T1000 (cell line): ENCODE measurements at places on chromosomes 2 and 18.

GRCh38 chr2:84963692-84964405, 7.1 kb upstream of the KCMF1 start:
- DNase-seq = peak; percentile 22

DNA sequence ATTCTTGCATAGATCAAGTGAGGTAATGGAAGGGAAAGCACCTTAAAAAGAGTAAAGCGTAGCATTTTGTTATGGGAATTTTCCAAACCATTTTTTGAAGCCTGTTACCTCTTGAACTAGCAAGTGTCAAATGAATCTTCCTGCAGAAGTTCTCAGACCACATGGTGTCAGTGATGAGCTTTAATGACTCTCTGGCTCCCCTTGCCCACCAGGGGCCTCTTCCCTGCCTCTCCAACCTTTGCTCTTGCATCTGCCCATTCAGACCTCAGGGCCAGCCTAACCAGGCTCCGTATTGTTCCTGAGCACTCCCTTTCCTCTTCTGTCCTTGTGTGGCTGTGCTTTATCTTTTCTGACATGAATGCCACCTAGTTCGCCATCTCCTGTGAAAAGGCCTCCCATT, 155.9 kb downstream of the DIS3L2 start:
- DNase-seq = no peak

DNA sequence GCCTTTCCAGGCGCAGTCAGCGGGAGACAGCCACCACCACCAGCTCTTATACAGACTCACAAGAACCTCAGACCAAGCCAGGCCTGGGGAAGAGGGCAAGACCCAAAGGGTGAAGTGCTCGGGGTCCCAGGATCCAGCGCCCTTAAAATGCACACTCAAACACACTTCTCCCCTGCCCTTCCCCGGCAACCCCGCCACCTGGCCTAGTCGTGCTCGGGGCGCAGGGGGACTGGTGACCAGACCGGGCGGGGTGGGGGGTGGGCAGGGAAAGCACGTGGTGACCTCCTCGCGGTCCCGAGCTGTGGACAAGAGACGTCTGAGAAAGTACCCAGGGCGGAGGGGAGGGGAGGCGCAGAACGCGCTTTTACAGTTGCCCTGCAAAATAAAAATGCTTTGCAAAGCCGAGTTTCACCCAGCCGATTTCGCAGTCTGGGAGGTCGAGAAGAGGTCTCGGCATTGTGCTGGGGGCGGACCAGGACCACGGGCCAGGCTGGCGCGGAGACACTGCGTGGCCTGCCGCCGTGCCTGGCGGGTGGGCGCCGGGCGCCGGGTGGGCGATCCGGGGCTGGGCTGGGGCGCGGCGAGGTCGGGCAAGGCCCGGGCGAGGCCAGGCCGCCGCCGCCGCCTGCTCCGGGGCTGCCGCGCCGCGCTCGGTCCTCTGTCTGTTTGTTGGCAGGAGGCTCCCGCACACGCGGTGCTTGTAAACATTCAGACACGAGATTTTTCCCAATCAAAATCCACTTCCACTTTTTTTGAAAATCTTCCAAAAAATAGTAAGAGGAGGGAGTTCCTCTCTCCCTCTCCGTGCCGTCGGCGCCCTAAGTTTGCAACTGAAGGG, 2.0 kb downstream of the BCL11A start:
- DNase-seq = peak; percentile 11

- DNase-seq = no peak
Observed at GRCh38 chr18:43248610-43249249, 28.6 kb downstream of the SYT4 start.

GRCh38 chr2:23524261-23524706, 139.3 kb downstream of the KLHL29 start:
- peak; percentile 65 for DNase-seq

GRCh38 chr2:76314271-76315020, 603.7 kb upstream of the GCFC2 start:
- DNase-seq = no peak

- DNase-seq = no peak
Observed at GRCh38 chr2:148342086-148342485, 302.5 kb upstream of the EPC2 start.

DNA sequence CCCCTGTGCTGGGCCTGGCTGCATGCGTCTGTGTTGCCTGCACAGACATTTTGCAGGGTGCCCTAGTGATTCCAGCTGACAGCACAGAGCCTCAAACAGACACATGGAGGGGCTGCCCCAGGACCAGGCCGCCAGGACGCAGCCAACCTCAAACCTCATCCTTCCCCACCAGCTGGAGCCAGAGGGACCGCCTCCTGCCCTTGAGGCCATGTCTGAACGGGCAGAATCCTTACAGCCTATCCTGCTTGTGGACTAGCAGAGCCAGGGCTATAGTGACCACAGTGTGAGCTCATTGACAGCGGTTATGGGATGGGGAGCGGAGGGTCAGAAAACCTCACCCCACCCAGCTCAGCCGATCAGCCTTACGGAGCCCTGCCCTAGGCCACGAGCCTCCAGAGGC, 22.4 kb downstream of the ODC1 start:
- no peak for DNase-seq

GRCh38 chr2:137964066-137964858, at the start of gene HNMT:
HNMT (plus strand) TSS chr2:137964473; CDS start chr2:137964492, 19 bp downstream.
- no peak for DNase-seq

- no peak for DNase-seq
Observed at GRCh38 chr2:118530976-118531375, 316.5 kb downstream of the EN1 start.

GRCh38 chr18:58788470-58788869, 76.2 kb upstream of the ZNF532 start:
- DNase-seq = no peak

- DNase-seq = no peak
Observed at GRCh38 chr2:29983308-29983707, 61.9 kb upstream of the ALK start.

- DNase-seq = no peak
Observed at GRCh38 chr2:30641765-30642345, 165.4 kb downstream of the CAPN13 start.

DNA sequence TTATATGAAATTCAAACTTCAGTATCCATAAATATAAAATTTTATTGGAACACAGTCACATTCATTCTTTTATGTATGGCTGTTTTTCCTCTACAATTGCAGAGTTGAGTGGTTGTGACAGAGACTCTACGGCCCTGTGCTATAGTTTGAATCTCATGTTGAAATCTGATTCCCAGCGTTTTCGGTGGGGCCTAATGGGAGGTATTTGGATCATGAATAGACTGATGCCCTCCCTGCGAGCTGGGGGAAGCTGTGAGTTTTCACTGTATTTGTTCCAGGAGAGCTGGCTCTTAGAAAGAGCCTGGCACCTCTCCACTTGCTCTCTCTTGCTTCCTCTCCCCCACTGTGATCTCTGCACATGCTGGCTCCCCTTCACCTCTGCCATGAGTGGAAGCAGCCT, 1.7 kb downstream of the PFN4 start:
- DNase-seq = no peak

- no peak for DNase-seq
Observed at GRCh38 chr18:12474876-12475275, 67.1 kb downstream of the PRELID3A start.

GRCh38 chr2:55363636-55364035, 56.0 kb downstream of the CCDC88A start:
- DNase-seq = no peak

DNA sequence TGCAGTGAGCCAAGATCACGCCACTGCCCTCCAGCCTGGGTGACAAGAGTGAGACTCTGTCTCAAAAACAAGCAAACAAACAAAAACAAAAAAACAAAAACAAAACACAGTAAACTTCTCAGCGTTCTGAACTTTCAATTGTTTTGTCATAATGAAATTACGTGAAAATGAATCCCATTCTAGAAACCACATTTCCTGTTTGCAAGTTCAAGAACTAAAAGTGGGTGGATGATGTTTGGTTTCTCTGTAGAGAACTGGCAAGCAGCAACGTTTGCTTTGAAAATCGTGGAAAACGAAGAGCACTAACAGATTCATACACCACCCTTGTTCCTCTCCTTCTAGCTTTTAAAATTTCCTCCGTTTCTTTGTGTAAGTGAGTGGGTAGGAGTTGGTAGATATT, 226.1 kb upstream of the LYPD1 start:
- DNase-seq = no peak

DNA sequence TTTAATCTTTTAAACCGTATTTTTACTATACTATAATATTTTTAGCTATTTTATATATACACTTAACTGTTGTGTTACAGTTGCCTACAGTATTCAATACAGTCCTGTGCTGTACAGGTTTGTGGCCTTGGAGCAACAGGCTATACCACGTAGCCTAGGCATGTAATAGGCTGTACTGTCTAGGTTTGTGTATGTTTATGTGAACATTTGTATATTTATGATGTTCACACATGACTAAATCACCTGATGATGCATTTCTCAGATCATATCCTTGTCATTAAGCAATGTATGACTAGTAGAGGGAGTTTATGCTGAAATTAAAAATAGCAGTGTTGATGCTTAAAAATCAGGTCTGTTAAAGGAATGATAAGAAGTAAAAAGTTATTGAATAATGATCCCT, 92.3 kb upstream of the RANBP2 start:
- no peak for DNase-seq

DNA sequence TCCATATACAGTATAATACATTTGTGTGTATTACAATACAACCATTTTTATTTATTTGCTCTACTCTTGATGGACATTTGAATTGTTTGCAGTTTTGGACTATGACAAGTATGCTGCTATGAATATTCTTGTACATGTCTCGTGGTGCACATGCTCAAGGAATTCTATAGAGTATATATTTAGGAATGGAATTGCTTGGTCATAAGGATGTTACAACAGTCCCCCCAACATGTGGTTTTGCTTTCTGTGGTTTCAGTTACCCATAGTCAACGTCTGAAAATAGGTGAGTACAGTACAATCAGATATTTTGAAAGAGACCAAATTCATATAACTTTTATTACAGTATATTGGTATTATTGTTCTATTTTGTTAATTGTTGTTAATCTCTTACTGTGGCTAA, 24.1 kb upstream of the PLEKHM3 start:
- DNase-seq = no peak

DNA sequence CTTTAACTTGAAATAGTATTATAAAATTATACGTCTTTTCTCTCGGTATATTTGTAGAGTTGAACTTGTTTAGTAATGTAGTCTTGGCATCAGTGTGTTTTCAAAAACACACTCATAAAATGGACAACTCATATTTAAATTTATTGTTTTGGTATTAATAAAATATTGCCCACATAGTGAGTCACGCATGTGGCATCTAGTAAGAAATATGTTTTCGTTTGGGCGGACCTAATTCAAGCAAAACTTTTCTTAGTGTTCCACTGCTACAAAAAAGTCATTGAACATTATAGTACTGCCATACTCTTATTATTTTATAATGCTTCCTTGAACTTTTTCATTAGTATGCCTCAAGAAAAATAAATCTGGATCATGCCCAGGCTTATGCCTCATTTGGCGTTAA, 31.1 kb upstream of the FAM237A start:
- no peak for DNase-seq

GRCh38 chr18:48053881-48054816, 123.7 kb upstream of the SMAD2 start:
- no peak for DNase-seq

GRCh38 chr2:70753902-70754301, 14.1 kb downstream of the ADD2 start:
- no peak for DNase-seq

- DNase-seq = no peak
Observed at GRCh38 chr2:120149406-120149805, 73.8 kb downstream of the TMEM185B start.

GRCh38 chr18:79608069-79608468, 71.5 kb upstream of the CTDP1 start:
- no peak for DNase-seq

- no peak for DNase-seq
Observed at GRCh38 chr2:12538138-12538694, 178.5 kb upstream of the TRIB2 start.

DNA sequence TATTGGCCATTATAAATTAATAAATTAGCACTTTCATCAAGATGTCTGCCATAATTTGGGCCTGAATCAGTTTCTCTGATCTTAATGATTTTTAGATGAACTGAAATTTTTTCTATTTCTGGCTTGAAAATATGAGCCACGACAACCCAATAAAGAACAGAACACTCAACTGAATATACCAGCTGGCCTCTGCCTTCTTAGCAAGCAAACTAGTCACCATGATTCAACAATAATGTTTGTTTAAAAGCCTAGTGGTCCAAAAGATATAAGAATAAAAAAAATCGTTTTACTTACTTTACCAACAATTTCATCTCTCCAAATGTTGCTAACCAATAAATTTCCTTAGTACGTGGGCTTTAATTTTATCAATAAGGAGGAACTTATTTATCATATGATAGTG, 66.7 kb upstream of the TTN start:
- DNase-seq = no peak

GRCh38 chr2:221874444-221874843, 302.3 kb upstream of the EPHA4 start:
- DNase-seq = no peak

DNA sequence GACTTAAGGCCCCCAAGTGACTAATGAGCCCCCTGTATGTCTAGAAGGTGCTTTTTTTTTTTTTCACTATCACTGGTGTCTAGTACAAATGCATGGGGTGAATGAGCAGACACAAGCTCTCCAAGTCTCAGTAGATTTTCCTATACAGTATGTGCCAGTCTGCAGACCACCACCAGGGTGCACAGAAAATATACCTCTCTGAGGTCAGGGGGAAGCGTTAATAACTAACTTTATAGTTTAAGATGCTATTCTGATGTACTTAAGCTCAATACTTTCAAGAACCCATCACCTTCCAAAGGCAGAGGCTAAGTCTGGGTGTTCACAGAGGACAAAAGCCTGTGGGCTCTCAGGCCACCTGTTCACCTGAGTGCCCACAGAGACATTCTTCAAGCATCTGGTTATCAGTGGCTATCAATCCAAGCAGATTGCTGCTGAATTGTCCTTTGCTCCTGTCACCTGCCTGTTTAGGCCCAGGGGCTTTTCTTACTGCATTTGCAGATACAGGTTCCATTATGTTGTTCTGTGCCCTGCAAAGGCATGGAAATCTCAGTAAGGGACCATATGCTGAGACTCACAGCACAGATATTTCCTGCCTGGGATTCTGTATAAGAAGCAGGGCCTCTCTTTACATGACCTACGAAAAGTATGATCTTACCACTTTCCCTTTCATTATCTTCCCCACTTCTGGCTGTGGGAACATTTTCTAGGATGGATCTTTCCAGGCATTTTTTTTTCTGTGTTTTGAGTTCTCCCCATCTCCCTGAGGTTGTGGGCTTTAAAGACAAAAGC, 534.6 kb downstream of the TNS1 start:
- no peak for DNase-seq

DNA sequence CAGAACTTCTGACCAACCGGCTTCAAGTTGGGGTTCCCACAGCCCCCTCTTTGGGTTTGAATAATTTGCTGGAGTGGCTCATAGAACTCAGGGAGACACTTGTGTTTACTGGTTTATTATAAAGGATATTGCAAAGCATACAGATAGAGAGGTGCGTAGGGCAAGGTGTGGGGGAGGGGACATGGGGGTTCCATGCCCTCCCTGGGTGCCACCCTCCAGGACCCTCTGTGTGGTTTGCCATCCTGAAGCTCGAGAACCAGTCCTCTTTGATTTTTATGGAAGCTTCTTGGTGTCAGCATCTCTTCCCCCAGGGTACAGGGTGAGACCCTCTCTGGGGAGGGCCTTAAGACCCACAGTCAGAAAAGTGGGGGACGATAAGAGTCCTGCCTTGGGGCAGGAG, 38.8 kb downstream of the ITGB1BP1 start:
- DNase-seq = no peak

GRCh38 chr18:49055754-49056172, 105.0 kb upstream of the SMAD7 start:
- DNase-seq = no peak
